ENCODE measurements at places on chromosomes 4 and X. TPM values are rescaled to one million over a fixed set of nuclear protein-coding genes. Genes with fewer than 3 reads are reported as not detected.

The SYTL4 gene
- 0.11 TPM for polyA plus RNA-seq

The NFXL1 gene
- polyA plus RNA-seq: 15.8 TPM

The GRPR gene
- polyA plus RNA-seq: not detected

The MAP3K15 gene
- polyA plus RNA-seq: 0.48 TPM

The GPR34 gene
- not detected for polyA plus RNA-seq

The CYLC1 gene
- polyA plus RNA-seq: not detected

The LIAS gene
- polyA plus RNA-seq: 20.8 TPM

The PFKFB1 gene
- 0.51 TPM for polyA plus RNA-seq

The CLDN22 gene
- polyA plus RNA-seq: not detected

The PF4V1 gene
- polyA plus RNA-seq: not detected

The GC gene
- not detected for polyA plus RNA-seq

The CT47B1 gene
- not detected for polyA plus RNA-seq

The SYNPO2 gene
- 0.10 TPM for polyA plus RNA-seq

Data from neural cell (in vitro differentiated cells).